ENCODE measurements at places on chromosomes 12 and 14.

- DNase-seq = no peak
Observed at GRCh38 chr14:75013290-75013689, 10.6 kb downstream of the EIF2B2 start.

GRCh38 chr12:98999559-98999958 is 354.5 kb downstream of the APAF1 start:
- no peak for DNase-seq

GRCh38 chr12:7610006-7610405 is 55.7 kb downstream of the APOBEC1 start:
- no peak for DNase-seq

- no peak for DNase-seq
Observed at GRCh38 chr12:56520048-56520447, 1.6 kb upstream of the RBMS2 start.

DNA sequence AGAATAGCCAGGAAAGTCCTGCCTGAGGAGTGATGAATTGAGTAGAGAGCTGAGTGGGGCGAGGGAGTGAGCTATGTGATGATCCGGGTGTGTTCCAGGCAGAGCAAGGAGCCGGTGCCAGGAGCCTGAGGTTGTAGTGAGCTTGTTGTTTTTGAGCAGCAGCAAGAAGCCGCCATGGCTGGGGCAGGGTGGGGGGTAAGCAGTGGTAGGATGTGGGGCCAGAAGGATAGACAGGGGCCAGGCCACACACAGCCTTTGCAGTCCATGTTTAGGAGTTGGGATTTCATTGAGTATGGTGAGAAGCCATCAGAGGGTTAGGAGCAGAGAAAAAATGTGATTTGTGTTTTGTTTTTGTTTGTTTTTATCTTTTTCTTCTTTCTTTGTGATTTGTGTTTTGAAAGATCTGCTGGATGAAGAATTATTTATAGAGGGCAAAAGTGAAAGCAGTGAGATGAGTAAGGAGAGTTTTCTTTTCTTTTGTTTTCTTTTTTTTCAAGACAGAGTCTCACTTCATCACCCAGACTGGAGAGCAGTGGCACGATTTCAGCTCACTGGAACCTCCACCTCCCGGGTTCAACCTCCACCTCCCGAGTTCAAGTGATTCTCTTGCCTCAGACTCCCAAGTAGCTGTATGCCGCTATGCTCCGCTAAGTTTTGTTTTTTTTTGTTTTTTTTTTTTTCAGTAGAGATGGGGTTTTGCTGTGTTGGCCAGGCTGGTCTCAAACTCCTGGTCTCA is 92.3 kb upstream of the BCAT1 start:
- DNase-seq = no peak

GRCh38 chr12:96658075-96658474 is 168.7 kb downstream of the CFAP54 start:
- DNase-seq = no peak
